ENCODE measurements at places on chromosomes 12 and 14.

DNA sequence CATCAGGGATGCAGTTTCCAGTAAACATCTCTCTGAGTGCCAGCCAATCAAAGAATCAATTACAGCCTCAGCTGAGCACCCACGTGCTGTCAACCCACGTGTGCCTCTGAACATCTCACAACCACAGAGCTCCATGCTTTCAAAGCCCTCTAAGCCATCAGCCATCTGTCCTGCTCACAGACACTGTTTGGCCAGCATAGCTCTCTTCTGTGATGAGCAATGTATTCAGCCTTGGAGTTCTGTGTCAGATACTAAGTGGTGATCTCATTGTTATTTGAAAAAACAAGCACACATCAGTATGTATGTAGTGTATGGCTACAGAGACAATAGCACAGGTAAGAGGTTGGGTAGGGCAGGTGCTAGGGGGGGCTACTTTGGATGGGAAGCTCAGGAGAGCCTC, 94.3 kb downstream of the RGS6 start:
- peaks cover 12% of the 10 kb centered on the region for H3K27me3 ChIP-seq
- H3K4me1 ChIP-seq, result peaks cover 5% of the 10 kb centered on the region
- H3K27ac ChIP-seq, result no peak overlapping the region
- H3K36me3 ChIP-seq, result no peaks in the 10 kb centered on the region

GRCh38 chr12:1108276-1108675, 117.3 kb downstream of the ERC1 start:
- H3K27me3 ChIP-seq, result no peaks in the 10 kb centered on the region
- no peak overlapping the region for H3K27ac ChIP-seq
- DNase-seq, result no peak
- peaks cover 2% of the 10 kb centered on the region for H3K36me3 ChIP-seq
- H3K4me1 ChIP-seq, result peaks cover 21% of the 10 kb centered on the region

GRCh38 chr14:65731933-65732506, 319.5 kb downstream of the FUT8 start:
- no peak overlapping the region for H3K4me3 ChIP-seq
- DNase-seq, result no peak
- peaks cover 17% of the 10 kb centered on the region for H3K4me1 ChIP-seq
- H3K27ac ChIP-seq, result peak overlapping the region; percentile 16
- H3K36me3 ChIP-seq, result peaks cover 66% of the 10 kb centered on the region

GRCh38 chr12:84421103-84421502, 491.5 kb downstream of the SLC6A15 start:
- no peaks in the 10 kb centered on the region for H3K4me1 ChIP-seq
- H3K27me3 ChIP-seq, result no peaks in the 10 kb centered on the region
- no peak for DNase-seq
- no peak overlapping the region for H3K4me3 ChIP-seq
- H3K36me3 ChIP-seq, result no peaks in the 10 kb centered on the region

DNA sequence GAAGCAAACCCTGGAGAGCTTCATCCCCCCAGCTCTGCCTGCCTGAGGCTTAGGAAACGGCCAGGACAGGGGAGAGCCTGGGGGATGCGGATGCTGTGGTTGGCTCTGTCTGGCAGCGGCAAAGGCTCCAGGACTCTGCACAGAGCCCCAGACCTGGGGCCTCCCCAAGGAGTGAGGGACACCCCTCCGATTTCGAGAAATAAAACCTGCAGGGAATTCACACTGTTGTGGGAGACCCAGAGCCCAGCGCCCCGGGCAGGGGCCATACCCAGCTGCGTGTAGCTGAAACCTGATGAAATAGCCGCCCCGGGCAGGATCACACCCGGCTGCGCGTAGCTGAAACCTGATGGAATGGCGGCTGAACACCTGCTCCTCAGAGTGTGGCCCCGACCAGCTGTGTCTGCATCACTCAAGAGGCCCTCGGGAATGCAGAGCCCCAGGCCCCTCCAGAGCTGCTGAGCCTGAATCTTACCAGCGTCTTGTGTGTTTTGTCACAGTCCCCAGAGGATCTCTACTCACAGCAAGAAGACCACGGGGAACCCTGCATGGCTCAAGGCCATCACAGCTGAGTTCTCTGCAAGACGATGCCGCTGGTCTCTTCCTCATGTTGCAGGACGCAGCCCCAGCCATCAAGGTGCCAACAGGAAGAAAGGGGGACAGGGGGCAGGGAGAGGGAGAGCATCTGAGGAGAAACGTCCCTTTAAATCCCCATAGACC, 46.5 kb upstream of the GALNT9 start:
- peaks cover 61% of the 10 kb centered on the region for H3K27me3 ChIP-seq
- no peaks in the 10 kb centered on the region for H3K4me1 ChIP-seq
- H3K4me3 ChIP-seq, result no peak overlapping the region
- H3K36me3 ChIP-seq, result no peaks in the 10 kb centered on the region
